Substantia nigra (tissue), 51 donors: ENCODE measurements at places on chromosomes 5 and 9.

DNA sequence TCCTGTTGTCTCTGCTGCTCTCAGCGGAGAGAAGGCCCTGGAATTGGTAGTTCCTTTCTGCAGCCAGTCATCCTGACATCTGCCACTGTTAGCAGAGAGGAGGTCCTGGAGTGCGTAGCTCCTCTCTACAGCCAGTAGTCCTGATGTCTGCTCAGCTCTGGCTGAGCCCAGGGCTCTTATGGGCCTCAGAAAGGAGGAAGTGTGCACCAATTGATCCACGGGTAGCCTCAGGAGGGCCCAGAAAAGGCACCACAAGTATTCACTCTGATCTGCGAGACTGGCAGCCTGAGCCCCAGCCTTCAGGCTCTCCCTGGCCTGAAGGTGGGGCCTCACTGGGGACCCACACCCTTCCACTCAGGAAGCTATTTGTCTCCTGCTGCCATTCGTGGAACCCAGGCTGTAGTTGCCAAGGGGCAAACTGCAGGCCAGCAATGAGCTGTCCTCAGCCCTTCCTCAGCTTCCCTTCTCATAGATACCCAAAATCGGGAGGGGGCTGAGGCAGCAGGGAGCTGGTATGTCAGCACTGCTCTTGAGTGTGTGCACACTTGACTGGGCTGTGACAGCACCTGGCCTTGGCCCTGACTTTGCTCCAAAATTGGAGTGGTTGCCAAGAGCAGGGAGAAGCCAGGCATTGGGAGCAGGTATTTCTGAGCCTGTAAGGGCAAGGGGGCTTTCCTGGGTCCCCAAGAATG is 1049.5 kb upstream of the ACO1 start:
- no peak for DNase-seq

DNA sequence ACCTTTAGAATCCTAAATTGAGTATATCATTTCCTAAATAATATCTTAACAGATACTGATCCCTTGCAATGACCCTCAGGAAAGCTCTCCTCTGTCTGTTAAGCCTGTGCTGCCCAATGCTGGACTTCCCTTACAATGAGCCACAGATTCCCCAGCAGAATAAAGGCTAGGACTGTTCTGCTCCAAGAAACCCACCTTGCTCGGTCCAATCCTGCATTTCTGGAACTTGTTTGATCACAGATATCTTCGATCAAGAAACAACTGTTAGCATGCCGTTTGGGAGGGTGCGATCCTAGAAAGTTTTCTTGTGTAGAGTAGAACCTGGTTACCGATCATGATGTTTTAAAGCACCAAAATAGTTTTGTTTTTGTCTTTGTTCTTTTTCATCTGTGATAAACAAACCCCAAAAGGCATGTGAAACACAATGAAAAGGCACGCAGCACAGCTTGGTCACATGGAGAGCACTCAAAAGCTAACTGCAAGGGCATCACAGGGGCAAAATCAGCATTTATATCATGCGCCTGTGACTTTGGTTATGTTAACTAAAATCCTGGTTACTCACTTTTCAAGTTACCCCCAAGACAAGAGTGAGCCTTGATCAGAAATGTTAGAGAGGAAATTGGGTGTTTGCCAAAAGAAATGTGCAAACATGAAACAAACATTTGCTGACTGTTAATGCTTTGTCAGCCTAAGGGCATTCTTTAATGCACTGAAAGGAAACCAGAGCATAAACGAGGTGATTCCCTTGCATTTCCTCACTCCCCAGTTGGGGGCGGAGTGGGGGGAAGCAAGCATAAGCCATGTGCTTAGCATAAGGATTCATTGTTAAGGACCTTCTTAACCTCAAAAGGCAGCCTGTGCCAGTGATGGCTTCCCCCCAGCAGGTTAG is 61.9 kb upstream of the ADAMTS16 start:
- no peak for DNase-seq

DNA sequence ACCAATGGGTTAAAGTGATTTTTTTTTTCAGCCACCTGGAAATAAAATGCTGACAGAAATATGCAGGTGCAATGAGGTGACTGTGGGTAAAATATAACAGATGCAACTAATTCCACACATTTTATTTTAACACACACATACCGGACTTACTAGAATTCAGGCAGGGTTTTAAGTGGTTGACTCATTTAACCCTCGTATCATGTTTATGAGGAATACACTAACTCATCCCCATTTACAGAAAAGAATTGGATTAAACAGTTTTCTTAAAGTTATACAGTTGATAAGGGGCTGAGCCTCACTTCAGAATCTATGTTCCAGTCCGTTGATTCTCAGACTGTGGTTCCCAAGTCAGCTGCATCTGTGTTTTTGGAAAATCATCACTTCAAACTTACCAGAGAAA is 207.5 kb downstream of the CHSY3 start:
- no peak for DNase-seq

DNA sequence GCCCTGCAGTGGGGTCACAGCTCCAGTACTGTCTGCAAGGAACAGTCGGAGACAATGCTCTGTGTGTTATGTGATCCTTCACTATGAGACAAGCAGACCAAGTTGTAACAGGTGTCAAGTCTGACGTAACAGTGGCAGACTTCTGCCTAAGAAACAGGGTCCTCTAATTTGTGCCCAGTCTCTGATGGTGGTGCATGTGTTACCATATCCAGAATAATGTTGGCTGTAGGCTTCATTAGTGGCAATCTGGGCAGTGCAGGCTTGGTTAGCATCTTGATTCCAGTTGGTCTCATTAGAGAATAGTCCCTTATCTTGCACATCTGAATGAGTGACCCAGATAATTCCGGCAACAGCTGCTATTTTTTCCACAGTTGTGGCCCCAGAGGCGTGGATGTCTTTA is 33.8 kb downstream of the ZNF131 start:
- no peak for DNase-seq

DNA sequence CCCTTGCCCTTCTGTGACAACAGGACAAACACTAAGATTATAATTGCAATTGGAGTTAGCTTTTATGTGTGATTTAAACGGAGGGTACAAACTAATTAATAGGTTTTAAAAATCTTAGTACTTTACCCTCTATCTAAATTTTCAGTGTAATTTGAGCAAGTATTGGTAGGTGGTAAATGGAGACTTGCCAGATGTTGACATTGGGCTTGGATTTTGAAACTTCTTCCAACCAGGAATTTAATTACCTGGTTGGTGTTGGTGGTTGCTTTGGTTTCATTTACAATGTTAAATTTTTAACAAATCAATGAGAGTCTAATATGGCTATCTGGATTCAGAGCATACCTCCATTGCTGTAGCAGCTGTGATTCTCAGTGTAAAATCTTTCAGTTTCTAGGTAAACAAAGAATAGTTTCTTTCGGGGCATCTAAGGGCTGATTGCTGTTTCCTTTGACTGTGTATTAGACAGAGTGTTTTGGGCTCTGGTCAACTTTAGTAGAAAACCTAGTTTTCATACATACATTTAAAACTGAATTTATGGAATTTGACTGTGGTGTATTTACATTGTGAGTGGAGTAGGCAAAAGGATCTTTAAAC is 1.9 kb downstream of the DAPK1 start:
- DNase-seq = no peak

- no peak for DNase-seq
Observed at GRCh38 chr9:33992632-33993031, 56.1 kb downstream of the UBAP2 start.

GRCh38 chr9:117917873-117918272 is 213.7 kb downstream of the TLR4 start:
- no peak for DNase-seq

DNA sequence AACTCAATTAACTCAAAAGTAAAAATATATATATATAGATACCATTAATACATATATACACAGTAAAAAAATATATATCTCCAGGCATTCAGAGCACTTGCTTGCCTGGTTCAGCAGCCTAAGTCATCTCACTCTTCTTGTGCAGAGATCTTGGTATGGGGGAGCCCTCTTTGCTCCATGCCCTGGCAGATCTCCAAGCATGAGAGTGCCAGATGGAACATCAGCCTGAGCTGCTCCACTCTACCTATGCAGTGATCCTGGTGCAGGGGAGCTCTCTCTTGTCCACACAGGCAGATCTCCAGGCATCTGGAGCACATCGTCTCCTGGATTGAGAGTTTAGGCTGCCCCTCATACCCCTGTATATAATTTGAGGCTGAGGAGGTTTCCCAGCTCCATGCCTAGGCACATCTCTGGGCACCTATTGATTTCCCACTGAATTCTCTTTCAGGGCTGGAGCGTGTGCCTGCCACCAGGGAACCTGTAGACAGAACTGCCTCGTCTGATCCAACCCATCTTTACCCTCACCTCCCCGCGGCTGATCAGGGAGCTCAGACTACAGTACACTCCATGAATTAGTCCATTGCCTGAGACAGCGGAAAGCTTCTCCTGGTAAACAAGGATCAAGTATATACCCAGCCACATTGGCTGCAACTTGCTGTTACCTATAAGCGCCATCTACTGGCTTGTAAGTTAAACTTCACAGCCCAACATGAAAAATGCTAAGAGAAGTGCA is 342.4 kb upstream of the GRIA1 start:
- DNase-seq = no peak

DNA sequence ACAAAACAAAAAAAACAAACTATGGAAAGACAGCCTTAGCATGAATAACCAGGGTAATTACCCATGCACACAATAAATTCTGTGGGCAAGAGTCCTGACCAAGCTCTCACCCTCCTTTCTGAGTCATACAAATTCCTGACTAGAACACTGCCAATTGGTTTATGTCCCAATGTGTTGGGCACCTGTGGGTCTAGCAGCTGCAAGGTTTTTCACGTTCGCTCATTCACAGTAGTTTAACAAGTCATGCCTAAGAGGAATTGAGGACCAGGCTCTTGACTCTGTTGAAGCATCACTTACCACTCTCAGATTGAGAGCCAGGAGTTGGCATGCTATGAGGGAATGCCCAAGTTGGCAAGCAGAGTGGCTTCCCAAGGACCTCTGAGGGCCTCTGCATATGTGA is 205.5 kb upstream of the SLC24A2 start:
- DNase-seq = no peak

DNA sequence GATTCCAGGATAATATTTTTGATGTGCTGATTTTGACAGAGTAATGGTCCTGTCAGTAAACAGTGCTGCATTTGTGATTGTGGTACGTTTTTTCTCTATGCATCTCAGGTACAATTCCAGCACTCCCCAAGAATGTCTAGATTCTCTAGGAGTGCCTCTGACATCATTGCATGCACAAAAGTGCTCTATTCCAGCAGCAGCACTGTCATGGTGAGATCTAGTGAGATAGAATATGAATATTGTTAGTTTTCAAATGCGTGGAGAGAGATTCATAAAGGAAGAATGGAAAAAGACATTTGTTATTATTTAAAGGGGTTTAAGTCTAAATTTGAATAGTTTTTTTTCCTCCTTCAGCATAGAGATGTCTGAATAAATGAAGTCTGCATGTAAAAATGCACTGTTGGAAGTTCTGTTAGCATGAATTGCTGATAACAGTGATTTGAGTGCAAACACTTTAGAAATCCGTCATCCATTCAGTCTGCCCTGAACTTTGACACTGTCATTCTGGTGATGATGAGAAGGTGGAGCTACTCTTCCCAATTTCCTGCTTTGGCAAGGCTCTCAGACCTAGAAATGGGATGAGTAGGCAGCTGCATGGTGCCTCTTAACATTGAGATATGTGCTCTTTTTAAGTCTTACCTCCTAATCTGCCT is 84.6 kb downstream of the GAPVD1 start:
- DNase-seq = no peak

- DNase-seq = no peak
Observed at GRCh38 chr5:135950611-135951010, 4.2 kb downstream of the LECT2 start.

DNA sequence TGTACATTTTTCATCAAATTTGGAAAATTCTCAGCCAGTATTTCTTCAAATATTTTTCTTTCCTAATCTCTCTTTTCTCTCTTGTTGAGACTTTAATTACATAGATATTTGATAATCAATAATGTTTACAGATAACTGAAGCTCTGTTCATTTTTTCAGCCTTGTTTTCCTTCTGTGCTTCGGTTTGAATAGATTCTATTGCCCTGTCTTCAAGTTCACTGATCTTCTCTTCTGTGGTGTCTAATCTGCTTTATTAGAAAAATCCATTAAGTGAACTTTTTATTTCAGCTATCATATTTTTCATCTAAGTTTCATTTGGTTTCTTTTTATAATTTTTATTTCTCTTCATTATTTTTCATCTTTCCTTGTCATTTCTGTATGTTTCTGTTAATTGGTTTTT is 54.1 kb downstream of the AMBP start:
- DNase-seq = no peak

GRCh38 chr9:134101623-134102149 is 33.9 kb upstream of the BRD3 start:
- no peak for DNase-seq

DNA sequence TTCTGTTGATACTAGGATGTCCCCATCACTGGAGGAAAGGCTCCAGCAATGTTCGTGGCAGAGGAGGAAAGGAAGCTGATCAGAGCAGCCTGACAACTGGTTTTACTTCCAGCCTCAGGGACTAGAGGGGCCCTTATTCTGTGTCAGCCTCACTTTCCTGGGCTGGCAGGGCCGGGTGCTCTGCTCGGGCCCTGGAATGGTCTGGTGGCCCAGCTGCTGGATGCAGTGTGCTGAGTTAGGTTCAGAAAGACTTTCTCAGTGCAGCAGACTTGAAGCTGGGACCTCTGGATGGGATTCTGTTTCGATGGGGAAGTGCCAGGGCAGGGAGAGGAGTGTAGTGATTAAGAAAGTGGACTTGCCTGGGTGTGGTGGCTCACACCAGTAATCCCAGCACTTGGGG is 81.0 kb downstream of the MACROH2A1 start:
- DNase-seq = no peak

DNA sequence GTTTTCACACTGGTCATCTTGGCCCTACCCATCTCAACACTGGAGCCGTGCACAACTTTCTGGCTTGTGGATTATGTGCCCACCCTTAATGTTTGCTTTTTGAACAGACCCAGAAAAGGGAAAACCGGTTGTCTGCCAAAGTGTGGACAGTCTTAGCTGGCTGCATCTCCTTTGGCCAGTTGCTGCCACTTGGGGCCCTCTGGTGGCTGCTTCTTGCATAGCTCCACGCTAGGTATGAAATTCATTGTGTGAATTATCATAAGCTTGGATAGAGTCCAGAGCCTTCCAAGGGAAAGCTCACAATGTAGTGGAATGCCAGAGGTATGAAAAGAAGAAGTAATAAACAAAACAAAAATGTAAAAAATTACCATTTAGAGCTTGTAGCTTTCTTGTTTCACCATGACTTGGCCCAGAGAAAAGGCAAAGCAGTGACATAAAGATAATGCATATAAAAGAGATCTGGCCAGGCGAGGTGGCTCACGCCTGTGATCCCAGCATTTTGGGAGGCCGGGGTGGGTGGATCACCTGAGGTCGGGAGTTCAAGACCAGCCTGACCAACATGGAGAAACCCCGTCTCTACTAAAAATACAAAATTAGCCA is 12.5 kb upstream of the SLC36A3 start:
- DNase-seq = peak; percentile 22

DNA sequence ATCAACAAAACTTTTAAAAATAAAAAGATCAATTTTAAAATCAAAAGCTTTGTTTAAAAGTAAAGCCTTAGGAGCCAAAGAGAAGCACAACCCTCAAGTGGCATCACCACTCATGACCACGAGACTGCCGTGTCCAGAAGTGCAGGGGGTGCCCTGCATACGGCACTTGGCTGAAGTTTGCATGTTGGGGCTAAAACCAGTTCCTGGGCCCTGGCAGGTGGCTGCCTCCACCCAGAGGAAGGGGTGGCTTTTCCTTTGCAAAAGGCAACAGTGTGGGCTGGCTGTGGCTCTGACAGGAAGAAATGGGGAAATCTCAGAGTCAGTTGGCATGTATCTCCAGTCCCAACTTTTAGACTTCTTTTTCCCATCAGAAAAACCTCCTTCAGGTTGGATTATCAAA is 15.3 kb downstream of the TRMO start:
- peak; percentile 5 for DNase-seq
